WTC11 (cell line): ENCODE measurements at places on chromosomes 5 and 9.
A peak's percentile ranks its signal among the peaks of the same experiment; 100 is the strongest.

DNA sequence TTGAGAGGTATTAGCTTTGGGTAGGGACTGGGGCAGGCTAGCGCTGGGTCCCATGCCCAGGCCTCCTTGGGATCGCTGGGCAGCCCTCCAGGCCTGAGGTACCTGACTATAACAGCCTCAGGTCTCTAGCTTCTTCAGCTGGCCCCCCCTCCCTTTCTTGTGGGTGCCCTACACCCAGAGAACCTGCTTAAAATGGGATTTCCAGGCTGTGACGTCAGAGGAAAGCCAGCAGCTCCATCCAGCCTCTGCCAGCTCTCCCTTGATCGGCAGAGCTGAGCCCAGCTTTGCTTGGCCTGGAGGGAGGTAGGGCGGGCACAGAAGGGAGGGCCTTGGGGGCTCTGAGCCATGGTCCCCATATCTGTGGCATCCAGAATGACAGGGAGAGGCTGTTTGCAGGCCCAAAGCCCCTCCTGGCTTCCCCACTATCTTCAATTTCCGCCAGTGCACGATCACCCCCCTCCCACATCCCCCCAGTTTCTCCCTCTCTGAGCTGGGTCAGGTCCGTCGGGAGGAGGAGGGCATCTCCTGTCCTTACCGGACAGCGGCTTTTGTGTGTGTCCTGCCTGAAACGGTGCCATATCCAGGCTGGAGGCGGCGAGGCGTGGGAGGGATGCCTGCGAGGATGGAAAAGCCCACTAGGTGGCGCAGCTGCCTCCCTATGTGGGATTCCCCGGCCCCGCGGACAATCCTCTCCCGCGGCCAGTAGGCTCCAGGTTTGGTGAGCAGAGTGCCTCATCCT lies 10.8 kb downstream of the REEP2 start:
- peak; percentile 94 for DNase-seq

DNA sequence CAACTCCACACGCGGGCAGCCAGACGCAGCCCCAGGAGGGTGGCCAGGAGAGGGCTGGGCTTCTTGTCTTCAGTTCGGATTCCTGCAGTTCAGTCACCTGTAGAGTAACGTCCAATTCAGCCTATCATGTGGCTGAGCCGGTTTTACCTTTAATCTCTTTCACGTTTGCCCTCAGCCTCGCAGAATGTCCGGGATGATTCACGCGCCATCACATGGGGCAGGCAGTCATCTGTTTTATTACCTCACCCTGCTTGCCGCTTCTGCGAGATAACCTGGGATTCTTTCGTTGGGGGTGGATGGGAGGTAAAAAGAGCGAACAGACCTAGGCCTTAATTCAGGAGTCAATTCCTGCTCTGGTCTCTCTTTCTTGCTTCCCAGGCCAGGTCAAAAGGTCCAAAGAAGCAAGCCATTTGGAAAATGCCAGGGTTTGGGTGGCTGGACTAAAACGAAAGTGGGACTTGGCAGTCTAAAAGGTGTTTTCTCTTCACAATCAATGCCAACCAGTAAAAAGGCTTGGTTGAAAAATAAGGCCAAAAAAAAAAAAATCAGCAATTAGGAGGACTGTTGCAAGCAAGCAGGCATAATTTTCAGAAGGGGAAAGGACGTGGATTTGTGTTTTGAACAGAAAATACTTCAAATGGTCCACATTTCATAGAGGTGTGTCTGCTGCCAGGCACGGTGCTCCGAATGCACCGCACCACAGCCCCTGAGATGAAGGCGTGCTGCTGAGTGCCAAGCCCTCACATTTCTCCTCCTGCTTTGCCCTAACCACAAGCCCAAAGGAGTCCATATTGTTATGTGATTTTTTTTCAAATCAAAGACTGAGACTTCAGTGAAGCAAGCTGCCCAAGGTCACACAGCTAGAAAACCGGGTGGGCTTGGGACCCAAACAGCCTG lies 2.8 kb upstream of the WWC1 start:
- no peak for DNase-seq

- no peak for DNase-seq
These were observed 105.2 kb downstream of the ZNF608 start for GRCh38 chr5:124641154-124641792.

DNA sequence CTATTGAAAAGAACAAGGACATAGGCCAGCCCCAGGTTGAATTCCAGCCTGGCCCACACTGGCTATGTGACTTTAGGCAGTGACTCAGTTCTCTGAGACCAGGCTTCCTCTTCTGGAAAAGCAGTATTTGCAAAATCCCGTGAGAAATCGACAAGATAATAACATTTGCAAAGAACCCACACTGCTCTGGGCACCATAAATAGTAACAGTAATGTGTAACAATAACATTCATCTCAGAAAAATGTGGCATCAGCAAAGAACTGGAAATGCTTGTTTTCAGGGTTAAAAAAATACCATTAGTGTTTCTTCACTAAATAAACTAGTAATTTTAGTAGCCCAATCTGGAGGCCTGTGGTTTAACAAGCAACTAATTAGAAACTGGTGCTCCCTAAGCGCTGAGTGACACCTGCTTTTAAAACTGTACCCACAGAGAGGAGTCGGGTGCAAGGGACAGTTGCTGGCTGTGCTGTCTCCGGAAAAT lies 148.4 kb downstream of the TTLL11 start:
- DNase-seq: no peak

DNA sequence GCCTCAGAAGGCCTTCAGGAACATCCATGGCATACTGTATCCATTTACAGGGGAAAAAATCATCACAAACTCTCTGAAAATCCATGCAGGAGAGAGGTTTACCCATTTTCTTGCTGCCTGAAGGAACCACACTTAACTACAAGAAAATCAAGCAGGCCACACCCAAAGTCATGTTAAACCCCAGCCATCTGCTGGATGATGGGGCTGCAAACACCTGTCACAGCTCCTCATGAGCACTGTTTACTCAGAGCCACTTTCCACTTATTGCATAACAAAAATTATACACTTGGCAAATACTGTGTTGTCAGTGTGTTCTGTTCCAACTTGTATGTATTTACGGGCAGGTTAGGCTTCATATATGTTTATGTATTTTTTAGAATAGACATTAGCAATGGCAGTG lies 35.8 kb downstream of the PPIC start:
- DNase-seq: no peak

GRCh38 chr5:171598641-171599152 lies 179.2 kb downstream of the FGF18 start:
- no peak for DNase-seq

- no peak for DNase-seq
These were observed 220.6 kb upstream of the EDIL3 start for GRCh38 chr5:84605241-84605640.

- no peak for DNase-seq
These were observed 77.7 kb downstream of the STK10 start for GRCh38 chr5:172110260-172110815.

DNA sequence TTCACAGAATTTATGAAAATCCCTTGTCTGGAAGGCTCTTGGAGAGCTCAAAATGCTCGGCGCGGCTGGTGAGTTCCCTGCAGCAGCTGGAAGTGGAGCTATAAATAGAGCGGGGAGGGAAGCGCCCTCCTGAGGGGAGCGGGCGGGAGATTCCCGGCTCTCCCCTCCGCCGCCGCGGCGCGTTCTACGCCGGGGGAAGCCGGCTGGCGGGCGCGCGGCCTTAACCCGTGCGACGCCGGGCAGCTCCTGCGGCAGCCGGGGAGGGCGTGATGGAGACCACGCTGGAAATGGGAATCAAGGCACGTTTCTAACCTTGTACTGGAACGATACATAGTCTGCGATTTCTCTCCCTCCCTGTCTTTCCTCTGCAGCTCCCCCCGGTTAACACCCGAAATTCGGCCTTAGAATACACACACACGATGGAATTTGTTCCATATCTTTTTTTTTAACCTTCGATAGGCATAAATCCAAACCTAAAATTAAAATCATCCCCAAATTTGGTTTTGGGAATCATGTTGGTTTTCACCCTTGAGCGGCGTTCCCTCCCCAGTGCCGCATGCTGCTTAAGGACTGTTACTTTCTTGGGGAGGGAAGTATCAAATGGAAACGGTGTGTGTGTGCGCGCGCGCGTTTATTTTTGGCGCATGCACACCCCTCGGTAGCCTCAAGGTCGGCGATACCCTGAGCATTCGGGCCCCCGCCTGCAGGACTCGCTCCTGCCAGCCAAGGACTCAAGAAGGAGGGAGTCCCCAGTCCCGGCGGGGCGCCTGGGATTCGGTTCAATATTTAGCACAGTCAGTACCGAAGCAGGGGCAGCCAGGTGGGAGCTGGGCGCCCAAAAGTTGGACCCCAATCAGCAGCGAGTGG lies 306.3 kb upstream of the KCNN2 start:
- DNase-seq: peak; percentile 76
